ENCODE measurements at places on chromosomes 11 and 22. TPM values are rescaled to one million over a fixed set of nuclear protein-coding genes. Genes with fewer than 3 reads are reported as not detected.

Gene C22orf31
- total RNA-seq: 0.14 TPM

Gene DMC1
- total RNA-seq: 6.8 TPM

Gene WNT7B
- not detected for total RNA-seq

Gene SERHL2
- total RNA-seq: 0.59 TPM

Gene MAML2
- 2.1 TPM for total RNA-seq

Gene NAP1L4
- total RNA-seq: 58.8 TPM

Gene OR52E8
- not detected for total RNA-seq

Gene HEPN1
- not detected for total RNA-seq

Gene LRP5
- 99.3 TPM for total RNA-seq

Gene PHOX2A
- not detected for total RNA-seq

Gene H19
- total RNA-seq: 16,780 TPM

DNA sequence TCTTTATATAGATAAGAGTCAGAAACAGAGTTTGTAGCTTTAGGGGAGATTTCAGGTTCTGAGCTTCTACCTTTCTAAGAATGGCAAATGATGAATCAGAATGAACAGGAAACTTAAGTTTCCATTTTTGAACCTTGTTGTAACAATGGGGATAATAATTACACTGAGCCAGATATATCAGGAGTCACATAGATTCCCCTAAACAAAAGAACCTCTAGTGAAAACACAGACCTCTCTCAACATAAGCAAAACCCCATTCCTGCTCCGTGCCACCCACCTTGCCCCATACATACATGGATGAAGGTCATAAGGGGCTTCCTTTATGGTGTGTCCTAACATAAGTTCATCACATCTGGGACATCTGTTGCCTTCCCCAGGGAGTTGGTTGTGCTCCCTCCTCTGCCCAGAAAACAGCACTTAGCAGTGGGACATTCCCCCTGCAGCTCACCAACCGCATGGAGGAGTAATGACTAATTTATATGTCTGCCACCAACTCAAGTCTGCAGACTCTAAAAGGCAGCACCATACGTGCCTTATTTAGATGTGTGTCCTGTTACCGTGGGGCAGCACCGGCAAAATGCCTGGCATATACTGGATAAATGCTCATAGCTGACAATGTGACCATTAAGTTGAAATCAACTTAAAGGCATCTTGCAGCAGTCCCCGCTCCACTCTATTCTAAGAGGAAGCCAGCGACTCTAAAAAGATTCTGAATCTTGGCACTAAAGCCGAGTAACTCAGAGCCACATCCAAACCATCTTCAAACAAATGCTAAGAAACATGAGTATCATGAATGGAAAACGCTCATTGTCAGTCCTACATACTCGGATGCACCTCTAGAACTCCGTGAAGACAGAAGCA, 8.0 kb downstream of the JAML start:
- H3K27ac ChIP-seq: no peak overlapping the region
- H3K4me1 ChIP-seq: peaks cover 18% of the 10 kb centered on the region
- no peaks in the 10 kb centered on the region for H3K36me3 ChIP-seq
- H3K4me3 ChIP-seq: no peak overlapping the region

DNA sequence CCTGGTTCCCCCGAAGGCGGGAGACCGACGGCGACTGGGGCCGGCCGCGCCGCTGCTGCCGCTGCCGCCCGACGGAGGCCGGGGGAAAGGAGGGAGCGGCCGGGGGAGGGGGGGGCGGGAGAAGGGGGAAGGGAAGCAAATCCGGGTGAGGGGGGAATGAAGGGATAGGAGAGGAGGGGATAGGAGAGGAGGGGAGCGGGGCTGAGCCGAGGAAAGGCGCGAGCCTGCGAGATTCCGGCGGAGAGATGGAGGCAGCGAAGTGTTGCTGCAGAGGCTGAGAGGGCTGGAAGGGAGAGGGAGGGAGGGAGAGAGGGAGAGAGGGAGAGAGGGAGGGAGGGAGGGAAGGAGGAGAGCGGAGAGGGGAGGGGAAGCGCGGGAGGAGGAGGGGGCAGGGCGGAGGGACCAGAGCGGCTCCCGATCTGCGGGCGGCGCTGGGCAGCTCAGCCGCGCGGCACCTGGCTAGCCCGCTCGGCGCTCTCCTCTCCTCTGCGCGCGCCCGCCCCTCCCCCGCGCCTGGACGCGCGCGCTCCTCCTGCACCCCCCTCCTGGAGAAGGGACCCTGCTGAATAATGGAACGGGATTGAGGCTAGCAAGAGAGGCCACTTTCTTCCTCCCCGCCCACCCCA, 52.3 kb downstream of the SLC22A12 start:
- no peaks in the 10 kb centered on the region for H3K36me3 ChIP-seq
- H3K4me3 ChIP-seq: no peak overlapping the region
- DNase-seq: no peak
- H3K27ac ChIP-seq: no peak overlapping the region
- H3K4me1 ChIP-seq: no peaks in the 10 kb centered on the region

DNA sequence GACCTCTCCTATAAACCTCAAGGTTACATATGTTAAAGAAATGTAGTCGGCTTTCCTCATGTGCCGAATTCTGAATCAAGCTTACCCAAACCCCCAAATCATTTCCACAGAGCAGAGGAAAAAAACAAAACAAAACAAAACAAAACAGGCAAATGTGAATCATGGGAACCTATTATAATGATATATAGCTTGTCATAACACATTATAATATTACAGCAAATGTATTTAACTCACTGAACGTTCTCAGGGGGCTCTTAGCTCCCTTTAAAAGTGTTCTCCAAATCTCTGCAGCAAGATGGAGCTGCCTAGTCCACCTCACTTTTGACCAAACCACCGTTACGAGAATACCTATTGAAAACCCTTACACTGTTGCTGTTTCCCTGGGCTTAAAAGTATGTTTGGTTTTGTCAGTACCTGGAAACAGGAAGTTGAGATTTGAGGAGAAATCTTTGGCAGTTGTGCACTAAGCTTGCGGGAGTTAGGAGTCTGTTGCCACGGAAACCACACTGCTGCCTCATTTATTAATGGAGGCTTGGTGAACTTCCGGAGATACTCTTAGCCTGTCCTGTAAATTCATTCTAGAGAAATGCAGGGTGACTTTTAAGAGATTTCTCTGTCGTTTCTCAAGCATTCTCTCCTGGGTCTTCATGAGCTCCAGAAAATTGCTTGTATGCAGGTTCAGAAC, 167.0 kb upstream of the RASSF10 start:
- H3K4me3 ChIP-seq: no peak overlapping the region
- no peak overlapping the region for H3K27ac ChIP-seq
- no peaks in the 10 kb centered on the region for H3K36me3 ChIP-seq

DNA sequence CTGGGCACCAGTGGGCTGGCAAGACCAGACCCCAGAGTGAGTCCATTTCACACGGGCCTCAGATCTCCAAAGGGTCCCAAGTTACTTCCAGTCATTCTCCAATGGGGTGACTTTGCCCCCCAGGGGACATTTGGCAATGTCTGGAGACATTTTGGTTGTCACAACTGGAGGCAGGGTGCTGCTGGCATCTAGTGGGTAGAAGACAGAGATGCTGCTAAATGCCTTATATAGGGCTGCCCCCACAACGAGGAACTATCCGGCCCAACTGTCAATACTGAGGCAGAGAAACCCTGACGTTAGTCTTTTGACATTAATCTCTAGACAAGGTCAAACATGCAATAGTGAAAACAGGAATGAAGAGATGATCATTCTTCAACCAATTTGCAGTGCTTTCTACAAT, 6.4 kb downstream of the RTN4RL2 start:
- no peaks in the 10 kb centered on the region for H3K4me1 ChIP-seq
- no peak for DNase-seq
- H3K36me3 ChIP-seq: no peaks in the 10 kb centered on the region

DNA sequence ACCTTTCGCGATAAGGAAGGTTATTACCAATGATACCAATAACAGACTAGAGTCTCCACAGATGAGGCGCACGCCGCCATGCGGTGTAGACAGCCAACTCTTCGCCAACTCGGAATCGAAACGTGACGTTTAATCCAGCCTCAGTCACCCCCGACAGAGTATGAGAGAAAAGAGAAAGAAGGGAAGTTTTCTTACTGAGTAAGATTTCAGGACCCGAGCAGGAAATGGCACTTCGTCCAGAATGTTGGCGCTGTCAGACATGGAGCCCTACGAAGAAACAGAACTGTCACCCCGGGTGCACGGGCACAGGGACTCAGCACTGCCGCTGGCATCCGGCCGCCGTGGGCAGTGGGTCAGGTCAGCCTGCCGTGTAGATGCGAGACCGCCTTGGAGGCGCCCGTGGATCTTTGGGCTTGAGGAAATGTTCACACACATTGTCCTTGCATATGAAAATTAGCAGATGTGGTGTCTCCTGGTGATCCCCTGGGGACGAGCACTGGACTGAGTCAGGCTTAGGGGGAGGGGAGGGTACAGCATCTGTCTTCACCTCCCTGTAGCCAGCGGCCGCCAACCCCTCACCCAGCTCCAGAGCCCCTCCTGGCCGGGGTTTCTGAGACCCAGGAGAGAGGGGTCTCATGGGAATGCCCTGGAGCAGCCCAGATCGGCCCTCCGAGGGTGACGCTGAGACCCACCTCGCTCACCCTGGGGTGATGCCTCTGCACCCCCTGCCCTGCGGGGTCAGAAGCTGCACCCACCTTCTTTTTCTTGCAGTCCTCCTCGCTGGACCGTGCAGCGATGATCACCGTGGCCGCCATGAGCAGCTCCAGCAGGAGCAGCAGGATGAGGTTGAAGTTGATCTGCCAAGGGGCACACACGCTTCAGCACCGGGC, 8.3 kb downstream of the MLC1 start:
- no peak overlapping the region for H3K4me3 ChIP-seq
- DNase-seq: no peak
- no peaks in the 10 kb centered on the region for H3K36me3 ChIP-seq

DNA sequence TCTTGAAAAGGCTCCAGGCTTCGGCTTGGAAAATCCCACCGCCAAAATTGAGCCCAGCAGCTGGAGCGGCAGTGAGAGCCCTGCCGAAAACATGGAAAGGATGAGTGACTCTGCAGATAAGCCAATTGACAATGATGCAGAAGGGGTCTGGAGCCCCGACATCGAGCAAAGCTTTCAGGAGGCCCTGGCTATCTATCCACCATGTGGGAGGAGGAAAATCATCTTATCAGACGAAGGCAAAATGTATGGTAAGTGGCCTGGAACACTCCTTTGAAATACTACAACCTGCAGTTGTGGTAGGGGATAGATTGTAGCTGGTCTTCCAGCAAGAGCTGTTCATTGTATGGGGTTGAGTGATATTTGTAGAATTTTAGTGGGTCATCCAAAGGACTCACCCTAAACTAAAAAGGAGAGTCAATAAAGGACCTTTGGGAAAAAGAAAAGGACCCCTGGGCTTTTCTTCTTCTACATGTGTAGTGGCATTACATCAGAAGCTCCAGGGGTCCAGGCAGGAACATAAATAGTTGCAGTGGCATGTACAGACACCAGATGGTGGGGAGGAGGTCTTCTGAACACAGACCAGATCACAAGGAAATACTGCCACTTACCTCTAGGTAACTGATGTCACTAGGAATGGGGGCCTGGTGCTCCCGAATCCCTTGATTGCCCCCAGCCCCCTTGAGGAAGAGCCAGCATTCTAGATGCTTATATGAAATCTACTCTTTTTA, 90.1 kb downstream of the TEAD1 start:
- peaks cover 12% of the 10 kb centered on the region for H3K36me3 ChIP-seq
- DNase-seq: no peak
- H3K27me3 ChIP-seq: no peaks in the 10 kb centered on the region

DNA sequence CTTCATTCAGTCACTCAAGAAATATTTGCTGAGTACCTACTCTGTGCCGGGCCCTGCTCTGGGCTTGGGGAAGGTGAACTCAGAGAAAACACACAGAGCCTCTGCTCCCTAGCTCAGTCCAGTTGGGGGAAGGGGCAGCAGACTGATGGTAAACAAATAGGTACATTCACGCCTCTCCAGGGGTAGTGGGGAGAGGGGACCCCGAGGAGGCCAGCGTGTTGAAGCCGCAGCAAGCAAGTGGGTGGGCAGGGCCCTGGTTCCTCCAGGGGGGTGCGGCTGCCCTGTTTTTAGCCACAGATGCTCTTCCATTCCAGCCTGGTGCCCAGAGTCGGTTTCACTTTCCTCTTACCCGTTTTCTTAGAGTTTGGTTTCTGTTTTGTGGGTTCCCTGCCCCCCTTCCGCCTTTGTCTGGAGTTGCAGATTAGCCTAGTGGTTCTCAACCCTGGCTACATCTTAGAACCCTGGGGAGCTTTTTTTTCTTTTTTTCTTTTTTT, 8.7 kb downstream of the DRAP1 start:
- peak overlapping the region; percentile 36 for H3K27ac ChIP-seq
- H3K27me3 ChIP-seq: no peaks in the 10 kb centered on the region
- peak; percentile 51 for DNase-seq
- peaks cover 3% of the 10 kb centered on the region for H3K4me1 ChIP-seq
- no peak overlapping the region for H3K4me3 ChIP-seq
- no peaks in the 10 kb centered on the region for H3K36me3 ChIP-seq

- H3K27me3 ChIP-seq: no peaks in the 10 kb centered on the region
- DNase-seq: no peak
- no peak overlapping the region for H3K4me3 ChIP-seq
- H3K4me1 ChIP-seq: no peaks in the 10 kb centered on the region
- peaks cover 2% of the 10 kb centered on the region for H3K36me3 ChIP-seq
Measured at GRCh38 chr11:23961503-23962338, 535.1 kb upstream of the LUZP2 start.

DNA sequence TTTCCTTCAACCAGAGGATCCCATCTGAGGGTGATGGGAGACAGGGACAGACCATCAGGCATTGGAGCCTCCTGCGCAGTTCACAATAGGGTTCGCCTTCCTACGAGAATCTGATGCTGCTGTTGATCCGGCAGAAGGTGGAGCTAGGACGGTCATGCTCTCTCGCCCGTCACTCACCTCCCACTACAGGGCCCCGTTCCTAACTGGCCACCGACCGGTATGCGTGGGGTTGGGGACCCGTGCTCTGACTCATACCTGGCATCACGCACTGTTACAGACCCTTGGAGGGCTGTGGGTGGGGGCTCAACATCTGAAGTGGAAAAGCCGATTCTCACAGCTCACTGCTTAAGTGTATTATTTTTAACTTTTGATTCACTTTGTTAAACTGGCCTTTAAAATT, 402.3 kb downstream of the BRD1 start:
- no peaks in the 10 kb centered on the region for H3K4me1 ChIP-seq
- no peaks in the 10 kb centered on the region for H3K27me3 ChIP-seq
- no peak for DNase-seq
- no peaks in the 10 kb centered on the region for H3K36me3 ChIP-seq

GRCh38 chr11:71300187-71300586, 47.8 kb upstream of the SHANK2 start:
- H3K27ac ChIP-seq: no peak overlapping the region
- H3K27me3 ChIP-seq: no peaks in the 10 kb centered on the region
- DNase-seq: no peak
- no peaks in the 10 kb centered on the region for H3K4me1 ChIP-seq
- H3K4me3 ChIP-seq: no peak overlapping the region

DNA sequence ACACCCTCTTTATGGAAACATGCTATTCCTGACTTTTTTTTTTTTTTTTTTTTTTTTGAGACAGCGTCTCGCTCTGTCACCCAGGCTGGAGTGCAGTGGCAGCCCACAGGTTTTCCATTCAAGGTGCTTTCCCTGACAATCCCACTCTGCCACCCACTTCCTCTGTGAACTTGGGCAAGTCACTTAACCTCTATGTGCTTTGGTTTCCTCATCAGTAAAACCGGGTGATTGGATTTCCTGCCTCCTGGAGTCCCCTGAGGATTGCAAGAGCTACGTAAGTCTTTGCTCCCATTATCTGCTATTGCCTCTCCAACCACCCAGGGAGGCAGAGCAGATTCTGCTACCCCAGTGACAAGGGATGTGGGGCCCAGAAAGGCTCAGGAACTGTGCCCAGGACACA, 54.1 kb downstream of the CELSR1 start:
- H3K27ac ChIP-seq: no peak overlapping the region
- no peaks in the 10 kb centered on the region for H3K27me3 ChIP-seq
- H3K4me3 ChIP-seq: no peak overlapping the region
- no peak for DNase-seq

GRCh38 chr11:121419836-121420235, 32.3 kb upstream of the SORL1 start:
- no peaks in the 10 kb centered on the region for H3K36me3 ChIP-seq
- no peak overlapping the region for H3K27ac ChIP-seq
- no peak overlapping the region for H3K4me3 ChIP-seq
- no peaks in the 10 kb centered on the region for H3K27me3 ChIP-seq

All from liver (tissue), 10 donors.